Fibroblast of skin of back (primary cell): ENCODE measurements at places on chromosomes 12 and 14.
A peak's percentile ranks its signal among the peaks of the same experiment; 100 is the strongest.

DNA sequence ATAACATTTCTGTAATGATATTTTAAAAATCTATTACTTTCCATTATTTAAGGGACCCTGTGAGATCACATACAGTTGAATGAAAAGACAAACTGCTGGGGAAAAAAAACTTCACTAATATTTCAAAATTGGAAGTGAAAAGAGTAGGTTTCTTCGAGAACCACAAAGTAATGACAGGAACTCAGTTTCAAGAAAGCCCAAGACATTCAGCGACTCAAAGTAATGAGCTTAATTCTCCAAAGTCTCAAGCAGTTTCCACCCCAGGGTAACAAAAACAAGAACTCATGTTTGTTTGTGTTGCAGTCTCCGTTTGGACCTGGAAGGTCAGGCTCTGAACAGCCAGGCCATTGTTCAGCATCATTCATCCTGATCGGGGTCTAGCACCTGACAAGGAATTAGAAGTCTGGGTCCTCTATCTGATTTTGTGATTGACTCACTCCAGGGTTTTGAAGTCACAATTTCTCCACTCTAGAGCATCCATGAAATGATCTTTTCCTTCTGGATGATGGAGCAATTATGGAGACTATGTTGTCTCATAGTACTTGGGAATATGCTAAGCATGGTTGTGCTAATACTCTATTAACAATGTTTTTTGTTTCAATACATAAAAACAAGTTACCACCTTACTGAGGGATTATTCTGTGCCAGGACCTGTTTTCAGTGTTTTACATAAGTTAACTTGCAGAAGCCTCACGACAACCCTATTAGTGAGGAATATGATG, 126.9 kb downstream of the SLC25A21 start:
- no peak for DNase-seq

GRCh38 chr12:28191051-28192048, 1.1 kb downstream of the CCDC91 start:
- DNase-seq, result peak; percentile 64

- DNase-seq, result no peak
Measured at GRCh38 chr12:130337488-130338303, at the start of gene PIWIL1. Gene PIWIL1, plus strand, starts transcription at chr12:130337887. Its CDS starts 4,705 bp downstream, at chr12:130342592.

GRCh38 chr12:3473844-3474243, 17.2 kb upstream of the PRMT8 start:
- no peak for DNase-seq

DNA sequence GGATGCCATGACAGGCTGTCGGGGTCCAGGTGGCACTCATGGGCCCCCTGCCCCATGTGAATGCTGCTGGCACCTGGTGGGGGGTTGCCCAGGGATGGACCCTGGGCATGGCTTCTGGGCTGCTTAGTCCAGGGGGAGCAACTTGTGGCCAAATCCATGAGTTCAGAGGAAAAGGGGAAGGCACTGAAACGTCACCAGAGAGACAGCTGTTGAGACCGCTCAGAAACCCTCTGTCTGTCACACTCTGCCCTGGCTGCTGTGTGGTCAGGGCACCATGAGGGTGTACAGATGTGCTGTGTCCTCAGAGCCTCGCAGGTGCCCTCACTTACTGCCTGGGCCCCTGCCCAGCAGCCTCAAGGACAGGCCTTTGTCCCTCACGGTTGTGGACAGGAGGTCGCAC, 9.4 kb downstream of the CLBA1 start:
- no peak for DNase-seq

GRCh38 chr12:14390870-14391530, 25.5 kb downstream of the ATF7IP start:
- DNase-seq, result no peak

DNA sequence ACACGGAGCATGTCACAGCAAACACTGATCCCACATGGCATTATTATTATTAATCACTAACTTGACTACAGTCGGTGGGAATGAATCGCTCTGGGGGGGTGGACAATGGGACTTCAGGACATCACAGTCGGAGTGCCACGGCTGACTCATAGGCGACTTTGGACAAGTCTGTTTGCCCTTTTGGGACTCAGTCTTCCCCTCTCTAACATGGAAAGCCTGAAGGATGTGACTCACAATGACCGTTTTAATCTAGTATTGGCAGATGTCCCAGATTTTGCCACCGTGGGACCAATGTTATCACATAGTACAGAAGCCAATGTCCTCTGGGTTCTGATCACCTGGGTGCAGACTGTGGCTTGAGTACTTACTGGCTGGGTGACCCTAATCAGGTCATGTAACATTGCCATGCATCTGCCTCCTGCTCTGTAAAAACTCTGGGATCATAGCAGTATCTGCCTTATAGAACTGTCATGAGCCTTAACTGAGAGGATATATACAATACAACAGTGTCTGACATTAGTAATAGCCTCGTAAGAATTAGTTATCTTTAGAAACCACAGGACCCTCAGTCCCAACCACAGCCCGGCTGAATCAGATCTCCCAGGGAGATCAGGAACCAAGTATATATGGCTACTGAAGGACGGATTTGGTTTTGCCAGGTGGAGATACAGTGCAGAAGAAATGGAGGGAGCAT, 362.6 kb downstream of the BCL11B start:
- peak; percentile 93 for DNase-seq

DNA sequence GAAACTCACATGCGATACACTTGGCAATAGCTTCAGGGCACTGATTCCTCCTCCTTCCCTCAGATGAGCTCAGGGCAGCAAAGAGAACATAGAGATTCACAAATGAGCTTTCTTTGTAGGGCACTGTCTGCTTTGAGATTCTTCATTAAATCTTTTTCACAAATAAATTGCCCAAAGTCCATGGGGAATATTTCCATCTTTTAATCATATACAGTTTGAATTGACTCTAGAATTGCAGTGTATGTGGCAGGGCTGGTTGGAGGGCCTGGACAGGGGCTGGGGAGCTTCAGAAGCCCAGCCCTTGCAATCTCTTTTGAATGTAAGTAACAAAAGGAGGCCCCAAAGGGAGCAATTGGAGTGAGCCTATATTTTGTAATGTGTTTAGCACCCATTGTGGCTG, 197.5 kb downstream of the NOVA1 start:
- no peak for DNase-seq

- DNase-seq, result peak; percentile 33
Measured at GRCh38 chr12:4037747-4038312, 164.6 kb upstream of the PARP11 start.
